DMS53 (cell line): ENCODE measurements at places on chromosomes 7 and 10.

DNA sequence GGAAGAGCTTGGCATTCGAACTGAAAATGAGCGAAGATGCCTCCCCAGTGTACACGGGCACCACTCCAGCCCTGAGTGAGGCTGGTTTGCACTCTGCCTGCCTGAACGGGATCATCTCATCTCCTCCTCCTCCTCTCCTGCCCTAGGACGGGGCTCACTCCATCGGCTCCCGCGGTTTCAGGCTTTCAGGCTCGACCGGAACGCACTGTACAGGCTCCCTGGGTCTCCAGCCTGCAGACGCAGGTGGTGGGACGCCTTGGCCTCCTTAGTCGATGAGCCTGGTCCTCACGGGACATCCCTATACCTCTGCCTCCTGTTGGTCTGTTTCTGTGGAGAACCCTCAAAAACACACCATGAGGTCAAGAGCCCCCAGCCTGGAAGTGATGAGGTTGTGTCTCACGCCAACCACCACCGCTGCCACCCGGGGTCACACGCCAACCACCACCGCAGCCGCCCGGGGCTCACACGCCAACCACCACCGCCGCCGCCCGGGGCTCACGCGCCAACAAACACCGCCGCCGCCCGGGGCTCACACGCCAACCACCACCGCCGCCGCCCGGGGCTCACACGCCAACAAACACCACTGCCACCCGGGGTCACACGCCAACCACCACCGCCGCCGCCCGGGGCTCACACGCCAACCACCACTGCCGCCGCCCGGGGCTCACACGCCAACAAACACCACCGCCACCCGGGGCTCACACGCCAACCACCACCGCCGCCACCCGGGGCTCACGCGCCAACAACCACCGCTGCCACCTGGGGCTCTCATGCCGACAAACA, 56.3 kb downstream of the FOXL3 start:
- no peak for DNase-seq

DNA sequence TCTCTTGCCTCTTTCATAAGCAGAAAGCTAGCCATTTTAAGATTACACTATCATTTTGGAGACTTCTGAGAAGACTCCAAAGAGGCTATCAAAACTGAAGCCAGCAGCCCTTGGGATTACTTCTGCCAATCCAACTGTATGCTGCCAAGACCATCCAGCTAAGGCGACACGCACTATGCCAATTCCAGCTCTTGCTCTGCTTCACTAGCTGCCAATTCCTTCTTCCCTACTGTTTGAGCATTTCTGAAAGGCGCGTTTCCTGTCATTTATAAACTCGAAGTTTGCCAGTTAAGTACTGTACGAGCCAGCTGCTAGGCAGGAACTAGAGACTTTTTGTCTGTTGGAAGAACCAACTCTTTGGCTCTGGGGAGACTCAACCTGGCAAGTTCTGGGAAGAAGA, 36.5 kb downstream of the MALSU1 start:
- DNase-seq: no peak

GRCh38 chr10:132488231-132488821, 49.3 kb upstream of the INPP5A start:
- DNase-seq: no peak

GRCh38 chr7:40244226-40244625, 109.4 kb downstream of the SUGCT start:
- DNase-seq: no peak

DNA sequence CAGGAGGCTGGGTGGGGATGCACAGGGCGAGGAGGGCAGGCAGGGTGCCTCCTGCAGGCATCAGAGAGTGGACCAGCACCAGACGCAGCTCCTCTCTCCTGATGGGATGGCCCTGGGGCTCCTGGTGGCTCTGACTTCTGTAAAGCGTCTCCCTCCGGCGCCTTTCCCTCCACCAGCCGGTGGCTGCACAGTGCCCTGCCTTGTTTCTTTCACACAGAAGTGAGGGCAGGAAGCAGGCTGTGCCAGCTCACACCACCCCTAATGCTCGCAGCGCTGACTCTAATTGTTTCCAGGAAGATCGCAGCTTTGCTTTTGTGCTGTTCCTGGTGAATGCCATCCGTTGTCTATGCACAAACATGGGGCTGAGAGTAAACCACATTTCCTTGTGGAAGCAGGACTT, 152.3 kb upstream of the LANCL2 start:
- no peak for DNase-seq
